A549 treated with dexamethasone at 1 μM for 4 hours (cell line): ENCODE measurements at places on chromosomes 6 and 20. TPM values are rescaled to one million over a fixed set of nuclear protein-coding genes. Genes with fewer than 3 reads are reported as not detected.

Gene MEI4
- not detected in 5 replicates for total RNA-seq

Gene IL22RA2
- not detected in 5 replicates for total RNA-seq

Gene POPDC3
- 21.5 to 24.5 TPM (median 23.6 TPM) in 5 replicates for total RNA-seq

Gene PRPH2
- total RNA-seq, result not detected in 5 replicates

Gene CALHM4
- total RNA-seq, result not detected in 5 replicates

Gene CTCFL
- total RNA-seq, result 0.02 to 0.06 TPM (median 0.03 TPM) in 4 of 5 replicates, not detected in the other

Gene NELFE
- total RNA-seq, result 81.5 to 99.5 TPM (median 85.1 TPM) in 5 replicates

Gene MOCS3
- 5.9 to 6.5 TPM (median 6.4 TPM) in 5 replicates for total RNA-seq

Gene ZKSCAN8
- total RNA-seq, result 3.2 to 6.5 TPM (median 5.2 TPM) in 5 replicates

Gene C20orf173
- not detected in 5 replicates for total RNA-seq

Gene CHRNA4
- 0.28 to 1.3 TPM (median 0.61 TPM) in 5 replicates for total RNA-seq

Gene PPP1R3G
- 1.5 to 2.3 TPM (median 2.0 TPM) in 5 replicates for total RNA-seq

Gene ZNF311
- 0.14 to 0.18 TPM (median 0.15 TPM) in 5 replicates for total RNA-seq

Gene TDRD6
- total RNA-seq, result not detected in 5 replicates
